Fibroblast of the aortic adventitia (primary cell): ENCODE measurements at places on chromosomes 4 and X. TPM values are rescaled to one million over a fixed set of nuclear protein-coding genes. Genes with fewer than 3 reads are reported as not detected.

NUP62CL gene
- total RNA-seq: 0.09 TPM in 1 of 2 replicates, not detected in the other

TEX13C gene
- total RNA-seq: not detected in 2 replicates

CXorf49 gene
- total RNA-seq: not detected in 2 replicates

FGF5 gene
- 0.98 and 55.9 TPM in 2 replicates for total RNA-seq

SMIM43 gene
- 0.45 and 1.1 TPM in 2 replicates for total RNA-seq

USP17L27 gene
- not detected in 2 replicates for total RNA-seq

ZNF711 gene
- total RNA-seq: 0.09 and 2.0 TPM in 2 replicates

NOX1 gene
- total RNA-seq: not detected in 2 replicates

PDZD4 gene
- total RNA-seq: 0.09 and 1.1 TPM in 2 replicates
